ENCODE measurements at places on chromosomes 12 and 14. TPM values are rescaled to one million over a fixed set of nuclear protein-coding genes. Genes with fewer than 3 reads are reported as not detected.

Gene RPS29
- total RNA-seq: 3,071 TPM

Gene PTGDR
- not detected for total RNA-seq

Gene KERA
- total RNA-seq: not detected

Gene CCDC177
- not detected for total RNA-seq

Gene RTL1
- total RNA-seq: not detected

Gene POTEM
- total RNA-seq: not detected

Gene TAPBPL
- total RNA-seq: 11.0 TPM

Gene MAP1LC3B2
- 0.43 TPM for total RNA-seq

Gene CRIP1
- 0.86 TPM for total RNA-seq

Gene TMEM132C
- under 0.01 TPM for total RNA-seq

Gene TDRD9
- 2.3 TPM for total RNA-seq

Gene DEGS2
- 0.26 TPM for total RNA-seq

Gene PLCZ1
- not detected for total RNA-seq

Gene ETNK1
- total RNA-seq: 73.4 TPM

Gene DLGAP5
- 7.6 TPM for total RNA-seq

Gene ALG10
- 14.2 TPM for total RNA-seq

Gene PXMP2
- total RNA-seq: 35.2 TPM

Gene GRIN2B
- not detected for total RNA-seq

Gene HOXC11
- 0.11 TPM for total RNA-seq

Gene AMDHD1
- total RNA-seq: not detected

Gene CCDC60
- not detected for total RNA-seq

Gene ITPK1
- total RNA-seq: 11.6 TPM

Gene C14orf180
- not detected for total RNA-seq

Gene KRT5
- total RNA-seq: not detected

Gene ADGRD1
- 0.26 TPM for total RNA-seq

Gene HOXC4
- total RNA-seq: not detected
